ENCODE measurements at places on chromosomes 5 and 9. TPM values are rescaled to one million over a fixed set of nuclear protein-coding genes. Genes with fewer than 3 reads are reported as not detected.

The LRRC19 gene
- not detected for total RNA-seq

The IRX2 gene
- total RNA-seq, result not detected

The TMED7 gene
- total RNA-seq, result 213 TPM

The ELAVL2 gene
- total RNA-seq, result 2.2 TPM

The IL5 gene
- total RNA-seq, result not detected

The DRD1 gene
- total RNA-seq, result not detected

The BRINP1 gene
- total RNA-seq, result 0.14 TPM

All from thoracic aorta endothelial cell (primary cell).